ENCODE measurements at places on chromosomes 12 and 14.

GRCh38 chr12:54592316-54592715, 3.9 kb upstream of the PPP1R1A start:
- DNase-seq = no peak

- DNase-seq = no peak
These were observed 348.1 kb downstream of the MDGA2 start for GRCh38 chr14:47327336-47327735.

GRCh38 chr14:76337635-76338545, 38.0 kb upstream of the ESRRB start:
- no peak for DNase-seq

DNA sequence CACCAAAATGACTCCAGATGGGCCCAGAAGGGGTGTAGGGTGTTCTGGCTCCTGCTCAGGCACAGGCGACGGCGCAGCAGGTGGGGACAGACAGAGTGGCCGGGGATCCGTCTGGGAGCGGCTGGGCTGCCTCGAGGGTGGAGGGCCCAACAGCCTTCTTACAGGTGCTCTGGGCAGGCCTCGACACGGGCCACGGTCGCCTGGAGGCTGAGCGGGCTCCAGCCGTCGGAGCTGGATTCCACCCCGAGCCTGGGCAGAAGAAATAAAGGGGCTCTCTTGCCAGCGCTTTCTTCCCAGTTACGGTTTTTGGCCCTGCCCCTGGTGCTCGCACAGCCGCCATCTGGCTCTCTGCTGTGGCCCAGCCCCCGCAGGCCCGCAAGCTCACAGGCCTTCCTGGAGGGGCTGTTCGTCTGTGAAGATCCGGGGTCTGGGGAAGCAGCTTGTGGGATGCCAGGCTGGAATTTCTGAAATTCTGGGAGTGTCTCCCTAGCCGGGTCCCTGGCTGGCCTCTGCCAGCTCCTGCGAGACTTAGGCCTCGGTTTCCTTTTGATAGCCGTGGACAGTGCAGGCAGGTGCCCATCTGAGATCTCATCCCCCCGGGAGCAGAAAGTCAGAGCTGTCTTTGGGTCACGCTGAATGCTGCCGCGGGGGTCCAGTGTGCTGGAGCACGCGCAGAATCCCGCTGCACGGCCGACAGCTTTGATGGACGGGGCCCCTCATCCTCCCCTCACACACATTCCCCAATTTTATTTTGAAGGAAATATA, 122.7 kb downstream of the PAPOLA start:
- DNase-seq = no peak

DNA sequence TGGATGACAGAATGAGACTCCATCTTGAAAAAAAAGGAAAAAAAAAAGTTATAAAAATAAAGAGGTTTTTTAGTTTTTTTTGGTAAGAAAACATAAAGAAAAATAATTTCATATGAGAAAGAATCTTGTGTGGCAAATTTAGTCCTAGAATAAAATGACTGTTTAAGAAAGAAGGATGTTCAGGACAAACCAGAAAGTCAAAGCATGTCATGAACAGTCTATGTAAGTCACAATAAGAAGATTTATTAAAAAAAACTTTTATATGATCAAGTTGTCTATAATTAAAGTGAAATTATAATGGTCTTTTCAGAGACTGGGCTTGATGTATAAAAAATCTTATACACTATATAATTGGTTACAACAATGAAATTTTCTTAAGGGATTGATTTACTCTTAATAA, 68.1 kb upstream of the HECTD1 start:
- DNase-seq = no peak

- no peak for DNase-seq
These were observed 153.0 kb upstream of the FKBP4 start for GRCh38 chr12:2641761-2642160.

GRCh38 chr12:31876568-31877424, 82.4 kb upstream of the RESF1 start:
- no peak for DNase-seq

GRCh38 chr14:105455766-105456660, 18.6 kb upstream of the CRIP2 start:
- no peak for DNase-seq

All from astrocyte (in vitro differentiated cells and primary cell).